Breast epithelium (tissue), 4 donors: ENCODE measurements at places on chromosomes 5 and 9.

GRCh38 chr5:115514220-115514619 lies 30.4 kb downstream of the FEM1C start:
- DNase-seq, result no peak

DNA sequence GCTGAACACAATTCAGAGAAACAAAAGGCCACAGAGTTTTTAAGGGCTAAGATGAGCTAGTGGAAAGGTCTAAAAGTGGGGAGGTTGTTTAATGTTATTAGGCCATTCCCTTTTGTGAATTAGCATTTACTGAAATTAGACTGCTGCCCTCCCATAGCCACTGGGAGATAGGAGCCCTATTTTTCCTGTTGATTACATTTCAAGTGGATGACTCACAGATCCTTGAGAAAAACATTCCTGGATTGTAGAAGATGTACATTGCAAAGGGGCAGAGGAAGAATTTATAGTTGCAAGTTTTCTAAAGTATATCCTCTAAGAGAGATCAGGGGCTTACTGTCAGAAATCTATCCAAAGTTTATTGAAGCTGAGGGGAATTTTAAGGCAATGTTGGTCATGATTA lies 367.1 kb upstream of the IZUMO3 start:
- DNase-seq, result no peak

GRCh38 chr9:69264526-69264925 lies 60.5 kb upstream of the ENTREP1 start:
- no peak for DNase-seq

DNA sequence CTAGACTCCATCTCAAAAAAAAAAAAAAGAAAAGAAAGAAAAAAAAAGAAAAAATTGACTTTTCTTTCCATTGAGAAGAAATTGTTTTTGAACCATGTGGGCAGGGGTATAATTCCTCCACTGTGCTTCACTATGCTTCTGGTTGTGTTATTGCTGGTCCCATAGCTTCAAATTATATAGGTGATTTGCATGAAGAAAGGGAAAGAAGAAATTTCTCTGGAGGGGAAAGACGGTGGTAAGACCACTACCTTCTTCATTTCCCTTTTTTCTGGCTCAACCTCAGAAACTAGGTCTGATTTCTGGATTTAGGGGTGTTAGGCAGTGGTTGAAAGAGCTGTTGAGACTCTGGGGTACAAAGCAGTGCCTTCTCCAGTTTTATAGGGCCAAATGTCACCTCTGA lies 29.3 kb upstream of the HSPB3 start:
- no peak for DNase-seq
